Amniotic stem cell (primary cell): ENCODE measurements at places on chromosomes 3 and 15.

- no peak for DNase-seq
Measured at GRCh38 chr3:72308641-72309040, 523.7 kb upstream of the PROK2 start.

DNA sequence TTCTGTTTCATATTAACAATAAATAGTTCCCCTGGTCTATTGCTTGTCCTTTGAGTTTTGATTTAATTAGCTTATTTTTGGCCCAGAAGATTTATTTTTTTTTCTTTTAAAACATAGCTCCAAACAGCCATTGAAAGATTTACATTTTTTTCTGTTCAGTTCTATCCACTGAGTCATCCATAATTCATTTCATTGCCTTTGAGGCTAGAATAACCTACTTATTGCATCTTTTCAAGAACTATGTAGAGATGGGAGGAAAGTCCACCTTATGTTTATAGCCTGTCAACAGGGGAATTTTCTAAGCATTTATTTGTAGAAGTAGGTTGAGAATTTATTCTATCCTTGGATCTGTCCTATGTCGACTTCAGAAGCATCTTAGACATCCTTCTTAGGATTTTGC lies 53.4 kb upstream of the CHD2 start:
- DNase-seq = no peak

DNA sequence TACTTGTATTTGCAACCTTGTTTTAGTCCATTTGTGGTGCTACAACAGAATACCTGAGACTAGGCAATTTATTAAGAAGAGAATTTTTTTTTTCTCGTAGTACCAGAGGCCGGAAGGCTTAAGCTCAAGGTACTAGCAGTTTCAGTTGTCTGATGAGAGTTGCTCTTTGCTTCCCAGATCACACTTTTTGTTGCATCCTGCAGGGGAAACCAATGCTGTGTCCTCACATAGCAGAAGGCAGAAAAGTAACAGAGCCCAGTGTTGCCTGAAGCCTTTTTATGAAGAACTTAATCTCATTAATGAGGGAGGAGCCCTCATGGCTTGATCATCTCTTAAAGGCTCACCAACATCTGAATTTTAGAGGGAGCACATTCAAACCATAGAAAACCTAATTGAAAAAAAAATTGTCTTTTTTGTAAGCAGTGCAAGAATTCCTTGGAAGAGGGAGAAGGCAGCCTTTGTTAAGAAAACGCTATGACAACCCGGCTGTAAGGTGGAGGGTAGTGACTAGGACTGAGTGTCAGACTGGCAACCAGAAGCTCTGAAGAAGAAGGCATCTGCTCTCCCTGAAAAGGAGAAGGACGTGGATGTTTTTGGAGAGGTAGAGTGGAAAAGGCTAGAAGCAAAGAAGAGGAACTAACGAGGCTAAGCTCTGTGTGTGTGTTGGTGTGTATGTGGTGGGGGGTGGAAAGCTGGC lies 1245.3 kb downstream of the ROBO2 start:
- DNase-seq = no peak

GRCh38 chr15:85003593-85004312 lies 22.1 kb downstream of the PDE8A start:
- DNase-seq = no peak

DNA sequence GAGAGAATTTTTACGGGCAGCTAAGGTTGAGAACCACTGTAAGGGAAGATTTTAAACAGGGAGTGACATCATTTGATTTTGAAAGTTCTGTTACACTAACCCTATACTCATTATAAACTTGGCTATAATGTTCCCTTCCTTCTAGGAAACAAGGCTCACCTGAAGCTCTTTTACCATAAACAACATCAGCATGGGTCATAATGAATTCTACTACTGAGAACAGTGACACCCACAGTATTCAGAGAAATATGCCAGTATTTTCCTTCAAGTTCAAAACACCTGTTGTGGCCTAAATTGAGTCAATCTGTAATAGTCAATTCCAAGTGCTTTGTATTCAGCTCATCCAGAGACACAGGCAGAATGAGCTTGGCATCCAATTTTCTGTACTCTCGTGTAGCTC lies 175.3 kb upstream of the STT3B start:
- DNase-seq = no peak

- DNase-seq = no peak
Measured at GRCh38 chr3:194503081-194503531, 16.3 kb upstream of the ATP13A3 start.

- DNase-seq = no peak
Measured at GRCh38 chr3:19046440-19046839, 101.9 kb upstream of the KCNH8 start.

DNA sequence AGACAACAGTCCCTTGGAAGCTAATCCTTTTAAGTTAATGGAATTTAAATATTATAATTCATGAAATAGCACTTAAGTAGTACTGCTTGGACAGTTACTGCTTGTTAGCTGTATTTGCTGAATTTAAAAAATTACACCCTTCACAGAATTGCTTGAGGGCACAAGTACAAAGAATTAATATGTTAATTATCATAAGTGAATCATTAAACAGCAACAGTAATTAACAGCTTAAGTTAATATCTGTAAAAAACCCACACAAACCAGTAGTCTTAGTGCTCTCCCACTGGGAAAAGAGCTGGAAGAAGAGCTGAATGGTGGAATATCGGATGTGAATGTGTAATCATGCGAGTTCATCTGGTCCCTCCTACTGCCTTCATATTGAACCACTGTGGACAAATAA lies 232.0 kb downstream of the CD47 start:
- no peak for DNase-seq

DNA sequence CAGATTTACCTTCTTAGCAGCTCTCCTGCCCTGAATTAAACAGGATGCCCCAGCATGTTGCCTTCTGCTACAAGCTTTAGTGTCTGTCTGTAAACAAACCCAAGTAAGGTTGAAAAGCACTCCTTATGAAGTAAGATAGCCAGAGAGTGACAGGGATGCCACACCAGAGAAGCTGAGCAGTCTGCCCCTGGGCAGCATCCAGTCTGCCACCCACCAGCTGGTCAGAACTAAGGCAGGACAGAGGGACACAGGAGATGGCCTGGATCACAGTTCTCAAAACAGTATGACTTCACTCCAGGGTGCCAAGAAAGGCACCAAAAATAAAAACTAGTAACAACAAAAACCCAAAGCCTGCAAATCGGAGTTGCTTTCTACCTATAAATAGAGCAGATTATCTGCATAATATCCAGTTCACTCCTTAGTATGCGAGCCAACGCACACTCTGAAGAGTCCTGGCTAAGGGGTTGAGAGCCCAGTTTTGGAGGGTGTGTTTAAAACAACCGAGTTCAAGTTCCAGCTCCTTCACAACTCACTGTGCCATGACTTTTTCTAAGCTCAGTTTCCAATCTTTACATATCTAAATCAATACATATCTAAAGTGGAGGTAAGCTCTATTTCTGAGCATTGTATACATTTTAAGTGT lies 198.9 kb downstream of the KCNMB2 start:
- no peak for DNase-seq

DNA sequence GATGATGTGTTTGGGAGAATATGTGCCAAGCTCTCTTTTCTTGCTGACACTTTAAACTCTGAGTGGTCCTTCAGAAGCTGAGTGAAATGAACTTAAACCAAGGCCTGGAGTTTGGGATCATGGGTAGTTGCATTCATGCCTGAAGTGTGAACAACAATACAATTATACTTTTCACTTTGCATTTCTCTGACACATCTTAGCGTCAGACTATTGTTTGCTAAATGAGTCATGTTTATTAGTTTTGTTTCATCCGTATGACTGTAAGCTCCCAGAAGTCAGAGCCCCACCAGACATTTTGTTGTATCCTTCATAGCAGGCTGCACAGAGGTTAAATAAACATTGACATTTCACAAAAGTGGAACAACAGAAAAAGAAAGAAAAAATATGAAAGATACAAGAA lies 542.6 kb downstream of the TUSC7 start:
- DNase-seq = no peak

GRCh38 chr3:122993124-122993978 lies 34.2 kb downstream of the SEMA5B start:
- no peak for DNase-seq

DNA sequence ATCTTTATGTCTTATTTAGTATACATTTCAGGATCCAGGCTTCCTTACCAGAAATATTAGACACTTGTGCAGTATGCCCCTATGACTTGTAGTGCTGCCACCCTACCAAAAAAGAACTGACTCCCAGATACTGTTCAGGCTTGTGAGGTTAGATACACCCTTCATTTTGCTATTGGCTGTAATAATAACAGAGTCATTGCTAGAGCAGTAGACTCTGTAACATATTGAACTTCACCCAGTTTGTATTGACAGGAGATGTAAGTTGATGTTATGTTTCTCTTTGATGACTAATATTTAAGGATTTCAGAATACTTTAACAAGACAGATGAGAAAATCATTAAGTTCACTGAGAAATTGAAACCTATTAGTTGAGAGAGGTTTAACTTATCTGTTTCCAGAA lies 32.9 kb downstream of the RNF111 start:
- DNase-seq = no peak

- DNase-seq = no peak
Measured at GRCh38 chr3:80113331-80113730, 345.5 kb upstream of the ROBO1 start.

DNA sequence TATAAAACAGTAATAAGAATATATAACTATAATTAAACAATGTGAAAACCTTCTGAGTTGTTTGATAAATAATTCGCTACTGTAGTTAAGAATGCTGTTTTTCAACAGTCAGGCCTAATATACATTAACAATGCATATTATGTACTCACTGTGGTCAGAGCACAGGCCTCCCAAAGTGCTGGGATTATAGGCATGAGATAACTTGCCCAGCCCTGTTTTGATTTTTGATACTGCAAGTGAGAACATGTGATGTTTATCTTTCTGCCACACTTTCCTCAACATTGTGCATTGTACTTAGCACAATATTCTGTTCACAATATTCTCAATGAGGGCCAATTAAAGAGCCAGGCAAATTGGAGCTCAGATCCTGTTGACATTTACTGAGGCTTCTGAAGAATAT lies 274.5 kb upstream of the RARB start:
- no peak for DNase-seq

- DNase-seq = no peak
Measured at GRCh38 chr3:120393243-120393642, 44.1 kb upstream of the LRRC58 start.

- no peak for DNase-seq
Measured at GRCh38 chr15:62874959-62875625, 167.5 kb upstream of the TPM1 start.

DNA sequence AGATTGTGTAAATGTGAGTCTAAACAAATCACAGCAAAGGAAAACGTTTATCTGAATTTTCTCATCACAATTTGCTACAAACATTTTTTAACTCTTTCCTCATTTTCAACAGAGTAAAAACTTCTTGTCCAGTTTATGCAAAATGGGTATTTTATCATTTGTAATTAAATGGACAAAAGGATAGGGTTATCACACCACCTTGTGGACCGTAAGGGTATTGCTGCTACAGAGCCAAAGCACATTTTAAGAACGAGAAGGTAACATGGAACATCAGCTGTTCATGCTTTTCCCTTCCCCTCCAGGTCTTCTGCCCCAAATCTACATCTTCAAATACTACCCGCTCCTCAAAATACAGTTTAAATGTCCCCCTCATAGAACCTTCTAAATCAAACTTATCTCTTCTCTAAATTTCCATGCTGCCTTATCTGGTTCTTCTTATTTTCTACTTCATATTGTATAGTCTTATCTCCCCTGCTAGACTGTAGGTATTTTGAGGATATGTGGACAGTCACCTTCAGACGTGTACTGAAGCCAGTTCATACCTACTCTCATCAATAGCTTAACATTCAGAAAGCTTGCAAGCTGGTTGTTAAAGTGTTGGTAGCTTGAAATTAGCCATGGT lies 12.8 kb upstream of the SETMAR start:
- no peak for DNase-seq

DNA sequence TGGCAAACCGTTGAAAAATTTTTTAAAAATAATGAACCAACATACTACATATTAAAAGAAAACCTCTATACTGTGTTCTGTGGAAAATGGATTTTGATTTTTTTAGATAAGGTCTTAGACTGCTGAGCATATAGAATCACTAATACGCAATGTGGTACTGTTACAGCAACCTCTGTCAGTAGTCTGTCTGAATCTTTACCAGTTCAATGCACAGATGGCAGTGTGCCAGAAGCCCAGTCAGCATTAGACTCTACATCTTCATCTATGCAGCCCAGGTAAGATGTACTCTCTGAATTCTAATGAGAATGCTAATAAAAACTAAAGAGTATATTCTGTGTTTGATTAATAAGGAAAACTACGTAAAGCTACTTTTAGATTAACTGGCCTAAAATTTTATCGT lies 31.3 kb upstream of the FAH start:
- DNase-seq = no peak

GRCh38 chr15:100123611-100124010 lies 218.2 kb downstream of the ADAMTS17 start:
- no peak for DNase-seq

- DNase-seq = no peak
Measured at GRCh38 chr3:126291537-126291936, 65.7 kb downstream of the KLF15 start.

- DNase-seq = no peak
Measured at GRCh38 chr3:10996345-10997013, 3.9 kb downstream of the SLC6A1 start.

GRCh38 chr15:93882141-93882540 lies 349.2 kb upstream of the MCTP2 start:
- DNase-seq = no peak

DNA sequence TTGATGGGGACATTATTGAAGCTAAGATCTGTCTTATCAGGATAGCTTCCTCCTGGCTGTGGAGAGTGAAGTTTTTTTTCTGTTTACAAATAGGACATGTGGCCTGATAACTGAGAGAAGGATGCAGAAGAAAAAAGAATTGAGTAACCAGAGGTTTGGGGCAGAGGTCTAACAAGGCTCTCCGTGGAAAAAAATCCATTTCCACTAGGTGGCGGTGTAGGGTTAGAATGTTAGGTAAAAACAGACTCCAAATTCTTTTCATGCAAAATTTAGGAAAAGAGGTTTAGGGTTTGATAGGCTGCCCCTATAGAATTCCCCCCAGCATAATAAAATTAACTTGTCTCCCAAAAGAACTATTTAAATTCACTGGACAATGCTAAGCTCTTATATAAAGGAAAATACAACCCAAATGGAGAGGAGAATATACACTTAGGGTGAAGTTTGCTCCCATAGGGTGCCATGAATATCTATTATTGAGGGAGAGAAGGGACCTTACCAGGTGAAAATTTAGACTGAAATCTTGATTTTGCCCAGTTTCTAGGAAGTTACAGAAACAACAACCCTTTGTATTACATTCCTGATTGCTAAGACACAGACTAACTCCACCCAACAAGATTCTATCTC lies 1560.4 kb downstream of the OTOL1 start:
- DNase-seq = no peak

GRCh38 chr3:69785769-69786320 lies 46.6 kb downstream of the MITF start:
- DNase-seq = no peak

- DNase-seq = no peak
Measured at GRCh38 chr15:41838400-41838897, at the start of gene PLA2G4B. PLA2G4B (plus strand) TSS chr15:41838847; CDS start chr15:41838914, 67 bp downstream.
